ENCODE measurements at places on chromosomes 4 and X.

DNA sequence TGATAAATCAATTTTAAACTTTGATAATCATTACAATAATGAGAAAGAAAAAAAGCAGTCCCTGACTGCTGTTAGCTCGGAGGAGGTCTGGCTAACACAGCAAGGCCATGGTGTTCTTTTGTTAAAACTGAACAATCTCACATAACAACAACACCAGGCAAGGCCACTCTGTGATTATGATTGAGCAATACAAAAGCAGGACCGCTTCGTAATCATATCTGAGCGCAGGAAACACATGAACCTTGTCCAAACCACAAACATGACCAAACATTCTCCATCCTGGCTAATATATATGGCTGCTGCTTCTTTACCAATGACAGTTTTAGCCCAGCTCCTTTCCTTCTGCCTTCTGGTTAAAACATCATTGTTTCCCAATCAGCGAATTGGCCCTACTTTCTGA is 76.8 kb upstream of the DDX53 start:
- no peak for DNase-seq

DNA sequence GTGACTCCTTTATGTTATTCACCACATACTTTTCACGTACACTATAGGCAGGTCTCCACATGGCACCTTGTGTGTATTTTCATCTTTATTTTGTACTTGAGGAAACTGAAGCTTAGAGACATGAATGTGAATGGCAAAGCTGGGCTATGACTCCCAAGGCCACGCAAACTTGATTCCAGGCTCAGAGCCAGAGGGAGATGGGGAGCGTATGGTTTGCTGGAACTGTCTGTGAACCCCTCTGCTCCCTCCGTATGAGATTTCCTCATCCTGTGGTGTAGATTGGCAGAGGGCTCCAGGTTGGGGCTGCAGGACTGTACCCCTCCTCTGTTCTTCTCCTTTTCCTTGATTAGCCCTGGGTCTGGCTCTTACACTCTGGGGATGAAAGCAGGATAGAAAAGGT is 16.1 kb upstream of the STARD8 start:
- no peak for DNase-seq

DNA sequence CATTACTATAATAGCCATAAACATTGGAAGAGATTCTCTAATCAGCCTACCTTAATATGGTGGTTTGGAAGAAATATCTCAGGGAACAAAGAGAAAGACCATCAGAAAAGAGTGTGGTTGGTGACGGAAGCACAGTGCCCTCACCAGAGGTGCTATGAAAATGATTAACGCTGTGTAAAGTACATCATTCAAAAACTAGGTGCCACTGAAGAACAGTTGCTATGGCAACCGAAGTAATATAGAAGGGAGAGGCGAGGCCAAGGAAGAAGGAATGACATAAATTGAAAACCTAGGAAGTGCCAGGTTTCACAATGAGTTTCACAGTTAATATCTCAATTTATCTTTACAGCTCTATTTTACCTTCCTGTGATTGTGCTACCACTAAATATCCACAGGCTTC is 57.0 kb upstream of the ARSJ start:
- DNase-seq, result no peak

DNA sequence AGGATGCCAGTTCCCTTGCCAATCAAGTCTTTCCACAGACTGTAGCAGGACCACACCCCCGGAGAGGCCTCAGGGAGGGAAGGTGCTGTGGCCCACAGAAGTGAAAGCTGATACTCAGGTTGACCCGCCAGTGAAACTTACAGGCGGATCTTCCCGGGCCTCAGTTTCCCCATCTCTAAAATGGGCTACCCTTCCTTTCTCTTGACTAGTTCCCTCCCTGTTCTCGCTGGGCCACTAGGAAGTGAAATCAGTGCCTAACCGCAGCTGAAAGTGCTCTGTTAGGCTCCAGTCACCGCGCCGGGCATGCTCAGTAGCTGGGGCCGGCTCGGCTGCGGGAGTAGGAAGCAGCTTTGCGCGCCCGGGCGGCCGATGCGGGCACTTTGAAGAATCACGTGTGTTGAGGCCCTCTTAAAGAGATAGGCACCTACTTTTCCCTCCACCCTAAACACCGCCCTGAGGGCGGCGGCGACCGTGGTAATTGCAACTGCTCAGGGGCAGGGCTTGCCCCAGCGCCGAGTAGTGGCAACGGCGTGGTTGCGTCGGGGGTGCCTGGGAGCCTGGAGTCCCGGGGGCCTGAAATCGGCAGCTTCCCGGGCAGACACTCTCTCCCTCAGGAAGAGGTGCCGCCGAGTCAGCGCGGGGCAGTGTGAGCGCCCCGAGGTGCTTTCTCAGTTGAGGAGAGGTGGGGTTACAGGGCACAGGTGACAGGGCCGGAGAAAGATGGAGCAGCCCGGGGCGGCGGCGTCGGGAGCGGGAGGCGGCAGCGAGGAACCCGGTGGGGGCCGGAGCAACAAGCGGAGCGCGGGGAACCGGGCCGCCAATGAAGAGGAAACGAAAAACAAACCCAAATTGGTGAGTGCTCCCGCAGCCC is at the start of gene DIAPH2:
TSS of gene DIAPH2 (plus strand) at position 504 of the 871 bp plus-strand sequence.
- DNase-seq, result no peak

DNA sequence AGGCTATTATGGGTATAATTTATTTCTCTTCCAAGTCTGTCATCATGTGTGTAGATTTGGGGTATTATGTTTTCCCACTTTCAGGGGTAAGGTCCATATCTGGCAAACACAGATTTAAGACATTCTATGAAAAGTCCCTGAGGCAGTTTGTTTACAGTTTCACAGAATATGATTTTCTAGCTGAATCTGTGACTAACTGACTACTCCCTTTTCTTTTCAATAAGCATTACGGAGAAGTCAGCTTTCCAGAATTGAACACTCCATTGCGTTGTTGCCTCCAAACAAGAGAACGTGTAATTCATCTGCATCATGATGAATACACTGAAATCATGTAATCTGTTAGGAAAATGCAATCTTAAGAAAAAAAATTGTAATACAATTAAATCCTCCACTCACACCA is 226.7 kb upstream of the SFRP2 start:
- no peak for DNase-seq

- no peak for DNase-seq
These were observed 2.5 kb upstream of the HTRA3 start for GRCh38 chr4:8267077-8267476.

DNA sequence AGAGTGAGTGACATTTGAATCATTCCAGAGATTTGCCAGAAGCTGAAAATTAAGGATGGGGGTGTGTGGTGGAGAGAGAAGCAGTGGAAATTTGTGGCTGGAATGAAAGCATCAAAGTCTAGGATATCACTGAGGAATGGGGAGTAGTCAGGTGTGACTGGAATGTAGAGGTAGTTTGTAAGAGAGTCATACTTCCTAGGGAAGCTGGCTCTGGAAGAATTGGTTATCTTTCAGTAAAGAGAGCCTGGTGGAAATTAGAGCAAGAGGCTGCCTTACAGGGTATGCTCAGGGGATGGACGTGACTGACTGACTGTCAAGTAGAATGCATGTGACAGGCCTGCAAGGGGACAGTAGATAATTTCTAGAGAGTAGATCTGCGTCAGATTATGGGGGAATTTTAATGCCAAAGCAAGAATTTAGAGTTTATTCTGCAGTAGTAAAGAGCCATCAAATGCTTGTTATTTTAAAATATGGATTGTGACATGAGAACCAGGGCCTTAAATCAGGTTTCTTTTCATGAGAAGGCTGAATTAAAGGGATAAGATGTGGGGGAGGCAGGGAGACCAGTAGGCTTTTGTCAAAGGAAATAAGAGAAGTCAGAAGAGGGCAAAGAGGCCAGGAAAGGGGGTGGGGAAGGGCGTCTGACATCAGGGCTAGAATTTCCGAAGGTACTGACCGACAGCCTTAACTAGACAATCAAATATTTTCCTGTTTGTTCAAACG is 109.9 kb downstream of the AFF1 start:
- DNase-seq, result no peak

GRCh38 chr4:55078987-55079386 is 46.4 kb downstream of the KDR start:
- no peak for DNase-seq

GRCh38 chr4:147984065-147984777 is 252.3 kb downstream of the ARHGAP10 start:
- DNase-seq, result no peak

DNA sequence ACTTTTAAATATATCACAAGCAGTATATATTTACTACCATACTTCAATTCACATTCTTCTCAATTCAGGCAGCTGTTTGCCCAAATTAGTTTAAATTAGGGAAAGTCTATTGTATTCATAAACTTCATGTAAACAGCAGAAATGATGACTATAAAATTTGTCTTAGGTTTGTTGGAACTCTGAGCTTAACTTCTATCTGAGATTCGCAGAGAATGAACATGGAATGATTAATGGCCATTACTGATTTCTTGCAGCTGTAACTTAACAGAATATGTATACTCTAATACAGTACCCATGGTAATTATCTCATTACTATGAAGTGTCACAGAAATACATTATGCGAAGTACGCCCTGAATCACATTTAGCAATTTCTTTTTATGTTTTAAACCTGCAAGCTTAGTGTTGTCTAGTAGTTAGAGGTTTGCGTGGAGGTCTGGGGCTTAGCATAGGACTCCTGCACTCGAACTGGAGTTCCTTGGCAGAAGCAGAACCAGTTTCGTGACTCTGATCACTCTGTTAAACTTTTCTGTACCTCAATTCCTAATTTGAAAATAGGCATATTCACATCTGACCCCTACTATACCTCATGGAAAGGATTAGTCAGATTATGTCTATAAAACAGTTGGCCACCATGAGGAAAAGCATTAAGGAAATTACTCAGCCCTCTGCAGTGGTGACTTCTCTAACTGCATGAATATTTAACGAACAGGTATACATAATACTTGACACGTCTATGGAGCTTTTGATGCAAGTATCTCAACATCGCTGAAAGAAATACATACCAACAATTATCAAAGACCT is 243.2 kb downstream of the MGST2 start:
- DNase-seq, result no peak

DNA sequence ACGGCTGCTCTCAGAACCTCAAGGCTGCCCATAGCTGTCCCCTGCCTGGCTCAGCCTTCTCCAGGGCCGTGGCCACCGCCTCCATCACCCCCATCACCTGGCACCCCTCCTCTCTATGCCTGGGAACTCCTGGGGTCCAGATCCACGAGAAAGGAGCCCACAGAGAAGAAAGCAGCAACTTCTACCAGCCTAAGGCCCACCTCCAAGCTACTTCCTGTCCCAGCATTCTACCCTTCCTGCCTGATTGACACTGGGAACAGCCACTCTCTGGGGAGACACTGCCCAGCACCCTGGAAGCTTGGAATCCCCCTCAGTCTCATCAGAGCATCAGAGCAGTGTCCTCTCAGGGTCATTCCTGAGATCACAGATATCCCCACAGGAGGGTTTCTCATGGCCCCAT is 36.9 kb upstream of the PROM1 start:
- no peak for DNase-seq

- DNase-seq, result no peak
These were observed 729 bp upstream of the CPLX1 start for GRCh38 chr4:826508-827208.

GRCh38 chrX:123425471-123425870 is 241.4 kb downstream of the GRIA3 start:
- no peak for DNase-seq

DNA sequence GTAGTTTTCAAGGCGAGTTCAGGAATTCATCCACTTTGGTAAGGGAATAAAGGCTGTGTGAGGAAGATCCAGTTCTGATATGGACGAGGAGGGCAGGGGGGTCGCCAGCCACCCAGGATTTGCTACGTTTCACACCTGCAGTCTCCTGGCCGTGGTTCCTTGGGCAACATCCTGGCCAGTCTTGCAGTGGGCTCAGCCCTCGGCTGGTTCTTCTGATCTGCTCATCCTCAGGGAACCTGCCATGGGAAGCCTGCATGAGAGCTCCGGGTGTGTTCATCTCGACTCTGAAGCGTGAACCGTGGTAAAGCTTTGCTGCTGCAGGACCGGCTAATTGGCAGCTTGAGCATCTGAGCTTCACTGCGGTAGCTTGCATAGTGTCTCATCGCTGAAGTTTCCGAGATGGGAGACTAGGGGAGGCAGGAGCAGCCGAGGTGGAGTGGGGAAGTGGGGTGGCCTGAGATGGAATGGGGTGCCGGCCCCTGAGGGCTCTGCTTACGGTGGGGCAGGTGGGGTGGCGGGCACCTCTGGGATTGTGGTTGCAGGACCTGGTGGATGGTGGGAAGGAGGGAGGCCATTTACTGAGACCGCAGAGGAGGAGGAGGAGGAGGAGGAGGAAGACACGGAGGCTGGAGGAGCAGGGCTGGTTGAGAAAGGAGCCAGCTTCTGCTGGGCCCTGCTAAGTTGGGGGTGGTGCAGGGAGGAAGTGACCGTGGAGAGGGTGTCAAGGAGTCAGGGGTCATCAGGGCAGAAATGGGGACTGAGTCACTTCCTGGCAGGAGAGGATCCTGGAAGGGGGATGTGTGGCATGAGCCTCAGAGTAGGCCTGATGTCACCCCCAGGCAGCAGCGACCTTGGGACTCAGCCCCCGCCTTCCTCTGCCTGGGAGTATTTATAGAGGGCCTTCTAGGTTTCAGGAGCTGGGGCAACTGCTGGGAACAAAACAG is 213.1 kb upstream of the PSAPL1 start:
- DNase-seq, result no peak

GRCh38 chrX:140766024-140766611 is 56.6 kb downstream of the LINC00632 start:
- no peak for DNase-seq

DNA sequence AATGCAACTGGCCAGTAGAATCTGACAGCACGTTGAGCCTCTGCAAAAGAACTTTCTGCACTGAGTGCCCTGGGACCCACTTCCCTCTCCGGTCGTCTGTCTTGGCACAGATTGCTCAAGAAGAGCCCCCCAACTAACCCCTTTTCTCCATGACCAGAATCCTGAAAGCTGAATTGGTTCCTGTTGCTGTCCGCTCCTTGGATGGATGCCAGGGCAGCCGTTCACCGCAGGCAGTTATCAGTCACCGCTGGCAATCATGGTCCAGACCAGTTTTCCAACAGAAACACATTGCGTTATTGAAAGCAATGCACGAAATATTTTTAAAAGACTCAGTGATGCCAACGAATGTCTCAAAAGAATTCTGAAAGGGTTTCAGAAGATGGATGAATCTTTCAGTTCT is 733.7 kb upstream of the FRG1 start:
- no peak for DNase-seq

DNA sequence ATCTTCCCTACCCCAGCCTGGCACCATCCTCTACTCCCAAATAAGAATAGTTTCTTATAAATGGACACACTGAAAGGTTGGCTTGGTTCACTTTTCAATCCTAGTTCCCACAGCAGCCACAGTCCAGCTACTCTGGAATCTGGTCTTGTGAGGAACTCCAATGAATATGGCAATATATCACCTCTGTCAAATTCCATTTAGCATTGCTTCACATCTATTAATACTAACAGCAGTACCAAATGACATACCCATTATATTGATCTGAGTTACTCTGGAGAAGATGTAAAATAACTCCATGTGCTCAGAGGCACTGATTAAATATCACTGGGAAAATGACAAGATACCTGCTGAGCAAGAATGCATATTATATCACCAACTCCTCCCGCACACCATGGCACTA is 8.6 kb downstream of the OPHN1 start:
- no peak for DNase-seq

GRCh38 chr4:23856630-23857029 is 33.2 kb downstream of the PPARGC1A start:
- no peak for DNase-seq

GRCh38 chrX:15202454-15203177 is 67.3 kb downstream of the ASB9 start:
- no peak for DNase-seq

All from cerebellar nuclear complex (tissue), 1 donor.